Spleen (tissue), 13 donors: ENCODE measurements at places on chromosomes 13 and 19. TPM values are rescaled to one million over a fixed set of nuclear protein-coding genes. Genes with fewer than 3 reads are reported as not detected.
A peak's percentile ranks its signal among the peaks of the same experiment; 100 is the strongest.

DNA sequence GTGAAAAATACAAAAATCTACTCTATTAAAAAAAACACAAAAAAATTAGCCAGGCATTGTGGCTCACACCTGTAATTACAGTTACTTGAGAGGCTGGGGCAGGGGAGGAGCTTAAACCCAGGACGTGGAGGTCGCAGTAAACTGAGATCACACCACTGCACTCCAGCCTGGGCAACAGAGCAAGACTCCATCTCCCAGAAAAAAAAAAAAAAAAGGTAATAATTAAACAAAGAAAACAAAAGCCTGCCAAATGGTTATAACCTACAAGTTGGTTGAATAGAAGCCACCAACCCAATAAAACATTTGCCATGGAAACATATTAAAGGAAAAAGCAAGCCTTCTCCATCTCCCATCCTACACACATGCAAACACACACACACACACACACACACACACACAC is 255.2 kb downstream of the ITGBL1 start:
- DNase-seq, result no peak

- DNase-seq, result no peak
Measured at GRCh38 chr13:109158383-109158782, 529.0 kb downstream of the MYO16 start.

DNA sequence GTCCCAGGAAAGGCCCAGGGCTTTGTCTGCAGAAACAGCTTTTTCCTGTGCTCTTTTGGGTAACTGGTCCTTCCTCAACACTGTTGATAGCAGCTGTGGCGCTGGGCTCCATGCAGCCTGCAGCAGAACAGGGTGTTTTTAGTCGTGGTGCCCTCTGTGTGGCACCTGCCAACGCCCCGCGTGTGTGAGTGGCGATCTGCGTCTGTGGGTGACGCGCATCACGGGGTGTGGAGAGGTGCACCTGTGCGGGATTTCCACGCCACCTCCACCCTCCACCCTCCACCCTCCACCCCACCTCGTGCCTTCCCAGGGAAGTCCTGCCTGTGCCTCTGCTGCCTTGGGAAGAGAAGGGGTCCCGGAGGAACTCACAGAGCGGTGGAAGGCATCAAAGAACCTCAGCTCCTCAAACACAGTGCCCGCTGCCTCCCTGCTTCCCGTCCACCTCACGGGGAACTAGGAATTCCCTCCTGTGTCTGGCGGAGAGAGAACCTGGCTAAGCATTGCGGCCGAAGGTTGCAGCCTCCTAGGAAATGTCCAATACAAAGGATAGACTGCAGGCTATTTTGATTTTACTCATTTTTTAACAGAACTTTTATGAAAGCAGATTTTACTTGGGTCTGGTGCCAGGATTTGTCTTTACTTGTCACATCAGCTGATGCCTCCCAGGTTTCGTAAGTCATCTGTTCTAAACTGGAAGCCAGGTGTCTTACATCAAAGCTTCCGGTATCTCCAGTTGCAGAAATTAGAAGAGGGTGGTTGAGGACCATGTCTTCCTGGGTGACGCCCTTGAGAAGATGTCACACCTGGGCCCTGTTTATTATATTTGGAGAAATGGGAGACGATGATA is 84.0 kb downstream of the ATP11A start:
- peak; percentile 56 for DNase-seq

GRCh38 chr13:76014406-76015318 is 378.5 kb downstream of the LMO7 start:
- DNase-seq, result no peak

- no peak for DNase-seq
Measured at GRCh38 chr19:4556597-4557127, 2.8 kb downstream of the SEMA6B start.

SLC6A16 gene
- 2.6 TPM for total RNA-seq
